Activated CD8-positive, alpha-beta T cell treated with anti-CD3 and anti-CD28 coated beads, Interleukin-2, amount 10 ng/mL, durations not matched to agents 7 days and 5 days (primary cell): ENCODE measurements at places on chromosomes 6 and 20. TPM values are rescaled to one million over a fixed set of nuclear protein-coding genes. Genes with fewer than 3 reads are reported as not detected.

SLC32A1 gene
- not detected for total RNA-seq

OR2H1 gene
- not detected for total RNA-seq

PAK5 gene
- not detected for total RNA-seq

ZSCAN23 gene
- 0.83 TPM for total RNA-seq

PPIL1 gene
- total RNA-seq: 33.5 TPM

ERVFRD-1 gene
- not detected for total RNA-seq

SGK2 gene
- not detected for total RNA-seq

GRCh38 chr20:22566876-22567658 is 17.3 kb downstream of the FOXA2 start:
- H3K27me3 ChIP-seq: peaks cover 68% of the 10 kb centered on the region
- H3K27ac ChIP-seq: no peak overlapping the region
- no peaks in the 10 kb centered on the region for H3K4me1 ChIP-seq
- DNase-seq: no peak
- H3K36me3 ChIP-seq: no peaks in the 10 kb centered on the region
- no peak overlapping the region for H3K4me3 ChIP-seq

DNA sequence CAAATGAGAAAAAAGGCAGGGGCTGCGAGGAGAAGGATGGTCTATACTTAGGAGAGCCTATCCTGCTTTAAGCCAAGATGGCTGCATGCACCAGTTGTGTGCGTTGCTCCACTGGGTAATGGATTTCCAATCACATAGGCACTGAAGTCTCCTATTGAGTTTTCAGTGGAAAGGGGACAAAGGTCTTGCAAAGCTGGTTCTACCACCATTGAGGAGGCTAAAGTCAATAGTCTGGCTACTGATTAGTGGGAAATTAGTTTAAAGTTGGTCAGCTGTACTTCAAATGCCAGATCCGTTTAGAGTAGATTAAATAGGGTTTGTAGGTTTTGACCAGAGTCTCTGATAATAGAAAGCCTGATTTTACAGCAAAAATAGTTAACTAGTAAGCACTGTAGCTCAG is 104.9 kb downstream of the SESN1 start:
- no peak overlapping the region for H3K4me3 ChIP-seq
- H3K36me3 ChIP-seq: peaks cover 61% of the 10 kb centered on the region

DNA sequence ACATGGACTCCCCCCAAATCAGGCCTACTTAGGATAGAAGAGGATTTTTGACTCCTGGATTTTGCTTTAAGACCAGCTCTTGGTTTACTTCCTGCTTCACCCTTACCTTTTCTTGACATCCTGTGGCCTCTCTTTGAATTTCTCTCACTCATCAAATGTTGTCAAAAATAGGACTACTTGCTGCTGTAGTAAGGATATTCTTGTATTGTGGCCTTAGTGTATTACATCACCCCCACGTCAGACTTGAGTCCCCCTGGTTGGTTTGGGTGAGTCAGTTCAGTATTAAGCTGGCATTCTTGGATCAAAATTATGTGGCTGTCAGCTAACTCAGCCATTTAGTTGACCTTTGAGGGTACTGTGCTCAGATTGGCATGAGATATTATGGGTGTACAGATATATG is 1.1 kb downstream of the TPX2 start:
- no peak overlapping the region for H3K4me3 ChIP-seq
- peaks cover 19% of the 10 kb centered on the region for H3K36me3 ChIP-seq
- no peak overlapping the region for H3K27ac ChIP-seq
- no peaks in the 10 kb centered on the region for H3K27me3 ChIP-seq
- peak; percentile 46 for DNase-seq

DNA sequence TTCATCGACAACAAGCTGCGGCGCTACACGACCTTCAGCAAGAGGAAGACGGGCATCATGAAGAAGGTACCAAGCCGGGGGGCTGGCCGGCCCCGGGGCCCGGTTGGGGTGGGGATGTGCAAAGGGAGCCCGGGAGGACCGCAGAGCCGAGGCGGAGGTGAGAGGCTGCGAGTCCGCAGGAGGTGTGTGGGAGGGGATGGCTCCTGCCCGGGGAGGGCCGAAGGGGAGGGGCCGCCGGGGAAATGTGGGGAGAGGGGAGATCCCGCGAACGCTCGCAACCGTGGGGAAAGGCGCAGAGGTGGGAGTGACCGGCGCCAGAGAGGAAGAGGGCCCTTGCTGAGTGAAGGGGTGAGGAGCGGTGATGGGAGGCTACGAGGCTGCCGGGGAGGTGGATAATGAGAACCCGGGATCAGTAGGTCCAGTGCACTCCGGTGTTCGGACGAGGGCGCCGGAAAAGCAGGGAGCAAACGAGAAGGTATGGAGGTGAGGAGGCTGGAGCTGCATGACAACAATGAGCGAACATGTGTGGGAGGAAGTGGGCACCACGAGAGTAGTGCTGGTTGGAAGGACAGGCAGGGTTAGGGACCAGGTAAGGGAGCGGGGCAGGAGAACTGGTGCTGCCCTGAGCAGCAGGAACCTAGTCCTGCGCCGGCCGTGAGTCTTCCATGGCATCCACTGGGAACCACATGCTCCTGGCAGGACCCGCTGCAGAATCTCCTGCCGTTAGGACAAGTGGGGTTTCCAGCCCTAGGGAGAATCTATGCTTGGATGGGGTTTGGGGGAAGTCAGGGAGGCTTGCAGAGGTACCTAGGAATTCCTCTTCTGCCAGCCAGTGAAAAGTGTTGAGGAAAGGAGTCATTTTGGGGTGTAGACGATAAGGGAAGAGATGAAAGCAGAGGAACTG is 1.3 kb downstream of the SRF start:
- H3K4me3 ChIP-seq: peak overlapping the region; percentile 96
- H3K27ac ChIP-seq: peak overlapping the region; percentile 86
- peak; percentile 54 for DNase-seq
- H3K4me1 ChIP-seq: peaks cover 53% of the 10 kb centered on the region
- peaks cover 32% of the 10 kb centered on the region for H3K36me3 ChIP-seq

DNA sequence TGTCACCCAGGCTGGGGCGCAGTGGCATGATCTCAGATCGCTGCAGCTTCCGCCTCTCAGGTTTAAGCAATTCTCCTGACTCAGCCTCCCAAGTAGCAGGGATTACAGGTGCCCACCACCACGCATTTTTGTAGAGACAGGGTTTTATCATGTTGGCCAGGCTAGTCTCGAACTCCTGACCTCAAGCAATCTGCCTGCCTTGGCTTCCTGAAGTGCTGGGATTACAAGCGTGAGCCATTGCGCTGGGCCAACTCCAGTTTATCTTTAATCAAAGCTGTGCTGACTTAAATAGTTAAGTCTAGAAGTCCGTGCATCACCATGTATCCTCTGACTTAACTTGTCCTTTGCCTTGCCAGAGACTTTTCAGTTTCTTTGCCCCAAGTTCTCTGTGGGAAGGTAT is 224.3 kb downstream of the TMEM242 start:
- no peak overlapping the region for H3K4me3 ChIP-seq
- H3K36me3 ChIP-seq: peaks cover 14% of the 10 kb centered on the region
- no peaks in the 10 kb centered on the region for H3K27me3 ChIP-seq
- no peak overlapping the region for H3K27ac ChIP-seq
- no peak for DNase-seq
- peaks cover 20% of the 10 kb centered on the region for H3K4me1 ChIP-seq

DNA sequence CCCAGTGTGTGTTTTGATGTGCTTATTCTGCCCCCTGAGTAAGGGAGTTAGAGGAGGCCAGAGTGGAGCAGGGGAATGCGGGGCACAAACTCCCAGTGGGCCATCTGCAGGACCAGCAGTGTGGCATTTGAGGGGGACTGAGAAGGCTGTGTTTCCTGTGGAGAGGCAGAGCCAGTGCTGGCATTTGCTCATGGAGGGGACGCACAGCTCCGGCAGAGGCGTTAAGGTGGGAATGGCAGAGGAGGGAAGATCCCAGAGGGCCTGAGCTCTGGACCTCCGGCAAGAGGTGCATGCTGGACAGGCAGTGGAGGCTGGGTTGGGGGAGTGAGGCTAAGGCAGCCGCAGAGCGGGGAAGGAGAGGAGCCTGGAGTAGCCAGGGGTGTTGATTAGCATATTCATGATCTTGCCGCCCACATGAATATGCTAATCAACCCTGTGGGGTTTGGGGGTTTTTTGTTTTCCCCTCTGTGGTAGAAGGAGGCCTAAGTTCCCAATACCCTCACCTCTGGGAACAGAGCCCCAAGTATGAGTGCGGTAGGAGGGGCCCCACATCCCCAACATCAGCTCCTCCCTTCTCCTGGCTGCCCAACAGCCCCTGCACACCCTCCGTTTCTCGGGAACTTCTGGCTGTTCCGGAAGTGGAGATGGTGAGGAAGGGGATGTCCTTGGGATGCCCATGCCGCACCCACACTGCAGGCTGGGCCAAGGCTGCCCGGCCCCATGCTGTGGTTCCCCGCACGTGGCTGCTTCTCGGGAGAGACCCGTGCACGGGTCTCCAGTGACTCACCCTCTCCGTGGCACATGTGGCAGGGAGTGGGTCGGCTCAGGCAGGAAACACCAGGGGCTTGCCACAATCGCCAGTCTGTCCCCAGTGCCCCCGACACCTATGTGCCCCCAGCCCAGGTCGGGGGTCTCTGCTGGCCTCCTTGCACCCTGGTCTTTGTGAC is 33.8 kb downstream of the DLGAP4 start:
- no peak overlapping the region for H3K4me3 ChIP-seq
- peaks cover 12% of the 10 kb centered on the region for H3K27me3 ChIP-seq
- no peaks in the 10 kb centered on the region for H3K36me3 ChIP-seq

GRCh38 chr20:58651946-58652605 is 993 bp downstream of the STX16 start:
- peak overlapping the region; percentile 99 for H3K27ac ChIP-seq
- no peaks in the 10 kb centered on the region for H3K27me3 ChIP-seq
- peaks cover 27% of the 10 kb centered on the region for H3K4me1 ChIP-seq
- H3K4me3 ChIP-seq: peak overlapping the region; percentile 99
- peaks cover 40% of the 10 kb centered on the region for H3K36me3 ChIP-seq
